ENCODE measurements at places on chromosomes 5 and 9. TPM values are rescaled to one million over a fixed set of nuclear protein-coding genes. Genes with fewer than 3 reads are reported as not detected.

Gene ACTBL2
- not detected for polyA plus RNA-seq

Gene ENTPD8
- polyA plus RNA-seq: not detected

Gene EPB41L4B
- polyA plus RNA-seq: 6.8 TPM

Gene BTNL3
- polyA plus RNA-seq: not detected

DNA sequence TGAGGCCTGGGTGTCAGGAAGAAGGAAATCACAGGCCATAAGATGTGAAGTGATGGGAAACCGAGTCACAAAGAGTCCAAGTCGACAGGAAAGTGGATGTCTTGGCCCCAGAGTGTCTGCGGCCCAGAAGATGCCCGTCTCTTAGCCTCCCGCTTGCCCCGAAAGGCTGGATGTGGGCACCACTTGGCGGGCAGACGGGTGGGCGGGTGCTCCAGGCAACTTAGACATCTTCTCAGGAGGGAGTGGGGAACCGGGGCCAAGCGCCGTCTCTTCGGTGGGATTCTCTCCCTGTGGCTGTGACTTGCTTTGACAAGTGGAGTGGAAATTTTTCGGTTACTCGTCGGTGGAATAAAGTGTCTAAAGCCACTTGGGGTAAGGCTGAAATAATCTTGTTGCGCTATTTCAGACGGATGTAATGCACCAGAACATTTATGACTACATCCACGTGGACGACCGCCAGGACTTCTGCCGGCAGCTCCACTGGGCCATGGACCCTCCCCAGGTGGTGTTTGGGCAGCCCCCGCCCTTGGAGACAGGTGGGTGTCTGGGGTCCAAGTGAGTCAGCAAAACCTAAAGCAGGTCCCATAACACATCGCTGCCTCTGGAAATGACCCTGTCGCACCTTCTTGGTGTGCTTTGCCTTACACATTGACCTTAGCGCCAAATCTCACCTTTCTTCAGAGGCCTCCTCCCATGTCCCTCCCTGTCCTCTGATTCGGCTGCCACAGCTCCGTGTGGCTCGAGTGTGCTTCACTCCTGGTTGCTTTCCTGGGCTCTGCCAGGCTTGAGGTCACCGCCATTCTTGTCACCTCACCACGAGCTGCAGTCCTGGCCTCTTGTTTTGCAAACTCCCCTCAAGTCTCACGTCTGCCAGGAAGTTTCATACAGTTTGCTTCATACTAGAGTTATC, 20.4 kb upstream of the EXOC3 start:
- no peak for DNase-seq

GRCh38 chr5:88890070-88890781, 7.2 kb upstream of the MEF2C start:
- no peak for DNase-seq

- DNase-seq: no peak
Observed at GRCh38 chr5:38184627-38185026, 73.7 kb upstream of the EGFLAM start.

- DNase-seq: no peak
Observed at GRCh38 chr5:88675708-88676636, 207.0 kb downstream of the MEF2C start.
